ENCODE measurements at places on chromosomes 13 and 19.

DNA sequence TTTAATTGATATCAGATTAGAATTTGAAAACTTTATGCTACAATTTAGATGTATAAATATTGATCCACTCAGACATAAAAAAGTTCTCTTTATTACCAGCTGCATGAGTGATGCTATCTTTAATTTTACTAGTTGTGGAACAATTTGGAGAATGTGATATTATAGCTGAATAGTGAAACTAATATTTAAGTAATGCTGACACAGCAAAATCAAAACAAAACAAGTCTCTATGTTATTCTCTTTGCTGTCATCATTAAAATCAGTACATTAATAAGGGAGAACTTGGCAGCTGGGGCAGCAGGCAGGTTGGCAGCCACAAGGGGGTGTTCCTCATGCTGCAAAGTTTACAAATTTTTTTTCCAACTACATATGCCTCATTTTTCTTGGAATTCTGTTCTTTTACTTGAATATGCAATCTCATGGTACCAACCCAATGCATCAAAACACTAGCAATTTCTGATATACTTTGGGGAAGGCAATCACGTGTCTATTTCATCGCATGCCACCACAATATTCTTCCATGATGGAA is 585.3 kb downstream of the FGF9 start:
- no peak for DNase-seq

DNA sequence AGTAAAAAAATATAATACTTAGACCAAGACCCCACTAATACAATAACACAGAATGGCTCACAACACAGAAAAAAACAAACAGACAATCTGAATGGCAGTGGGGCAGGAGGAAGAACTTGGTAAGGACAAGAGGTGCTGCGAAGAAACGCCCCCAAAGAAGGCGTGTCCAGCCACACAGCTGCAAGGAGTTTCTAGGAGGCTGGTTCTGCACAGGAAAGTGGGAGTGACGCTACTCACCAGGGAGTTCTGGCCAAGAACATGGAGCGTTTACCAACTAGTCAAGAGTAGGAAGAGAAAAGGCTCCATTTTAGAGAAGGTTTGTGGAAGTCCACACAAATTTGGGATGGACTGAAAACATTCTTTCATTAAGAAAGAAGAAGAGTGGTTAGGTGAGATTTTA is 95.3 kb upstream of the SLC15A1 start:
- DNase-seq = no peak

GRCh38 chr19:53013621-53014020 is at the start of gene ERVV-1:
ERVV-1 (plus strand) TSS chr19:53013921; CDS start chr19:53014091, 170 bp downstream.
- DNase-seq = no peak

GRCh38 chr13:112825071-112825470 is 135.2 kb downstream of the ATP11A start:
- no peak for DNase-seq

DNA sequence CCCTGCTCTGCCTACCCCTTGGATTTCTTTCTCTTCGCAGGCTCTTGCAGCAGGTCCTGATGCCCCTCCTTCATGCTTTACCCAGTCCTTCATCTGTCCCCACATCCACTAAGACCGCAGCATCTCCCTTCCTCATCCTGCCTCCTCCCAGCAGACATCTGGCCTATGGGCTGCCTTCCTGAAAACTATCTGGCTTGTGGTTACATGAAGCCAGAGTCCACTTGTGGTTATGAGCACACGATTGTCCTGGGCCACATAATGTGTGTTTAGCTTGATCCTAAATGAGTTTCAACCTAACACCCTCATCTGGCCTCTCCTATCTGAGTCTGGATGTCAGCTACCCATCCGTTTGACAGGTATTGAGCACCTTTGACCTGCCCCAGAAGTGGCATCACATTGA is 5.5 kb upstream of the ZNF175 start:
- no peak for DNase-seq

DNA sequence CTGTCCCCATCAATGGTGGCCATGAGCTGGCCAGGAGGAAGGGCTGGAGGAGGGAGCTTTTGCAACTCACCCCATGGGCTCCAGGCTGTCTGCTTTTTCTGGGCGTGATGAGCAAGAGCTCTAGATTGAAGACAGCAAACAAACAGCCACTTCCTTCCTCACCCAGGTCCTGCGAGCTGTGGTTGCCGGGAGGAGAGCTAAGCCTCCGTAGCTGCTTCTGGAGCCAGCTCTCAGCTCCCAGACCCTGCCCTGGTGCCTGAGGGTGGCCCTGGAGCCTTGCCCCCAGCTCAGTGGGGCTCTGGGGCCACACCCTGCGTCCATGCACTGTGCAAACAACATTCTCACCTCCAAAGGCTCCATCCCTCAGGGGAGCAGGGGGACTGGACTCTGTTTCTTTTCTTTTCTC is 6.2 kb downstream of the MYO1F start:
- DNase-seq = no peak

DNA sequence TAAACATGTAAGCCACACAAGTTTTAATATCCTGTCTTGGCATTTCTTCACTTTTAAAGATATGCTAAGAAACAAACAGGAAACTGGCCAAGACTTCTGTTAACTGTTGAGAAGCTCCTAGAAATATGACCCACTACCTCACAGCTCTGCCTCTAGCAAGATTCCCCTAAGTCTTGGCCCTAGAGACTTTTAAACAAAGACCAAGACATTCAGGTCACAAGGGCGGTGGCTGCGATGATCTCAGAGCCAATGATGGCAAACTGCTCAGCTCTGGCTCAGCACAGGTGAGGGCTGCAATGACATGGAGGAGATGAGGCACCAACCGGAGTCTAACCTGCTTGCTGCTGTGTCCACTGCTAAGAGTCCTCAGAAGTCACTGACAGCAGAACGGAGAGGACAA is 114.8 kb downstream of the SUCLA2 start:
- DNase-seq = no peak

GRCh38 chr19:49879243-49879963 is 1.9 kb downstream of the TBC1D17 start:
- DNase-seq = no peak

DNA sequence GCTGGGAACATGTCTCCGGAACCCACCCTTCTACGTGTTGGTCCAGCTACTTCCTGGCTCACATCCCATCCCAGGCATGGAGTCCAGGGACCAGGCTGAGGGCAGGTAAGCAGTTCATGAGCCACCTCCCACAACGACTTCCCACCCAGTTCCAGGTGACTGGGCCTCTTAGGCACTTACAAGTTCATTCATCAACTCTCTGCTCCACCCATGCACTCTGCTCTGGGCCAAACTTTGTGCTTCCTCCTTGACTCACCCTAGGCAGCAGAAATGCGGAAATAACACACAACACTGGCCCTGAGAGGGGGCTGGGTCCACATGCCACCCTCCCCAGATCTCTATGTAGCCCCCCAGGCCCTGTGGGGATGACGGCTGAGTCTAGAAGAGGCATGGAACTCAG is 20.5 kb downstream of the IQCN start:
- no peak for DNase-seq

- no peak for DNase-seq
Measured at GRCh38 chr13:73250061-73250460, 191.3 kb downstream of the KLF5 start.

- DNase-seq = no peak
Measured at GRCh38 chr13:113628291-113629270, 29.4 kb downstream of the ATP4B start.

DNA sequence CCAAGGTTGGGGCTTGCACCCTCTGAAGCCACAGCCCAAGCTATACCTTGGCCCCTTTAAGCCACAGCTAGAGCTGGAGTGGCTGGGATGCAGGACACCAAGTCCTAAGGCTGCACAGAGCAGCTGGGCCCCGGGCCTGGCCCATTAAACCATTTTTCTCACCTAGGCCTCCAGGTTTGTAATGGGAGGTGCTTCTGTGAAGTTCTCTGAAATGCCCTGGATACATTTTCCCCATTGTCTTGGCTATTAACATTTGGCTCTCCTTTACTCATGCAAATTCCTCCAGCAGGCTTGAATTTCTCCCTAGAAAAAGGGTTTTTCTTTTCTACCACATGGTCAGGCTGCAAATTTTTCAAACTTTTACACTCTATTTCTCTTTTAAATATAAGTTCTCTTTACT is 93.8 kb upstream of the FGF14 start:
- DNase-seq = no peak

DNA sequence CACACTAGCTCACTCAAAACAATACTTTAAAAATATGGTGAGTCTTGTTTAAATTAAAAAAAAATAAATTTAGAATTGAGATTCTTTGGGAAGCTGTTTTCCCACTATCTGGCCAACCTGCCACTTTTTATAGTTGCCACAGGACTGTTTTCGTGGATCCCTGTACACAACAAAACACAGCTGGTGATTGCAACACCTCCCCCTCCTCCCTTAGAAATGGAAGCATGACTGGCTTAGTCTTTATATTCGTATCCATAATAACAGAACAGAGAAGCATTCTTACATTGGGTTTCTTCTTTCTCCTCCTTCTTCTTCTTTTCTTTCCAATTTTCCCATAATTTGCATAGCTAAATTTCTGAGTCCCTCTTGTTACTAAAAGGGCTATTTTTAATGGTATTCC is 79.5 kb upstream of the GJB6 start:
- DNase-seq = no peak
